ENCODE measurements at places on chromosomes 2 and 18.

DNA sequence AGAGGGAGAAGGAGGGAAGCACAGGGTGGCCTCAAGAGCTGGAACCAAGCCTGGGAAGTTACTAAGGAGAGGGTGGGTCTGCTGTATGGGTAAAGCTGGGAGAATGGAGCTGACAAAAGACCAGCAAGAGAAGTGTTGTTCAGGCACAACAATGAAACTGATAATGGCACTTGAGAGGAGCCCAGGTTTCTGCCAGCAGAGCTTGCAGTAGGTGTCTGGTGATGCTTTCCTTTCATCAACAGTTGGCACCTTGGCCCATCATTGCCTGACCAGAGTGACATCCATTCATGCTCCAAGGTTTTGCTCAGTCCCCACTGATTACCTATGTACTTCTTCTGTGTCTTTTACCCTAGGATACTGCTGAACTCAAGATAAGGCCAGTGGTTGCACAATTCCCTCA is 92.9 kb upstream of the CXCR4 start:
- DNase-seq, result no peak

DNA sequence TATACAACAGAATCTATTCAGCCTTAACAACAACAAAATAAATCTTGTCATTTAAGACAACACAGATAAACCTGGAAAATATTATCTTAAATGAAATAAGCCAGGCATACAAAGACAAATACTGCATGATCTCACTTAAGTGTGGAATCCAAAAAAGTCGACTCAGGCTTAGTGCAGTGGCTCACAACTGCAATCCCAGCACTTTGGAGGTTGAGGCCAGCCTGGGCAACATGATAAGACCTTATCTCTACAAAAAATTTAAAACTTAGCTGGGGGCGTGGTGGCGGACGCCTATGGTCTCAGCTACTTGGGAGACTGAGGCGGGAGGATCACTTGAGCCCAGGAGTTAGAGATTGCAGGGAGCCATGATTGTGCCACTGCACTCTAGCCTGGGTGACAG is 75.2 kb upstream of the RNU4ATAC start:
- no peak for DNase-seq

- no peak for DNase-seq
These were observed 87.6 kb downstream of the MARCHF4 start for GRCh38 chr2:216284708-216285107.

GRCh38 chr2:153476491-153476815 is 2.1 kb downstream of the RPRM start:
- DNase-seq, result no peak

DNA sequence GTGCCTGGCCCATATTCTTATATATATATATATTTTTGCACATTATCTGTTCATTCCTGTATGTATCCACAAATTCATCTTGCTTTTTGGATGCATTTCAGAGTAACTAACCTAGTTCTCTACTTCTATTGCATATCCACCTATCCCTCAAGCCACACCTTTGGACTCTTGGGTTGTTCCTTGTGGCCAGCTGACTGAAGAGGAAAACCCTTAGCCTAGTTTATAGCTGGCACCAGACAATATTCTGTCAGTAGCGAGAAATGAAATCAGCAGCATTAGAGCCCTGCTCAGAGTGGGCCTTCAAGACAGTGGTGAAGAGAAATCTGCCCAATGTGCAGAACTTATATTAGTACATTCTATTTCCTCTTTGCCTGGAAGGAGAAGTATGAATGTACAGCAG is 19.6 kb upstream of the ALMS1 start:
- no peak for DNase-seq

DNA sequence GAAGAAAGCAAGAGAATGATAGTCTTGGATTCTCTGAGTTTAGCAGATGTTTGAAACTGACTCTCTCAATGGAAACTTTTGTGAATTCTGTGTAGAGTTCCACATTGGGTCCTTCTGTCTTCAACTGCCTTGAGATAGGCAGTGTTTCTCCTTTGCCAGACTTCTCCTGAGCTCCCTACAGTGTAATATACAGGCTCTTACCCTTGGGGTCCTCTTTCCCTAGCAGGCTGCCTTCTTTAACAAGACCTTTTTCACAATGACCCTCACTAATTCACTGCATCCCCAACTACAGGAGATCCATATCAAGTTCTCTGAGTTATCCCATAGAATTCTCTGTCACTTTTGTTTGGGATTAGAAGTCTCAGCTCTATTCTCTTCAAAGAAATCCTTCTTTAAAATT is 513.0 kb downstream of the XIRP2 start:
- DNase-seq, result no peak

DNA sequence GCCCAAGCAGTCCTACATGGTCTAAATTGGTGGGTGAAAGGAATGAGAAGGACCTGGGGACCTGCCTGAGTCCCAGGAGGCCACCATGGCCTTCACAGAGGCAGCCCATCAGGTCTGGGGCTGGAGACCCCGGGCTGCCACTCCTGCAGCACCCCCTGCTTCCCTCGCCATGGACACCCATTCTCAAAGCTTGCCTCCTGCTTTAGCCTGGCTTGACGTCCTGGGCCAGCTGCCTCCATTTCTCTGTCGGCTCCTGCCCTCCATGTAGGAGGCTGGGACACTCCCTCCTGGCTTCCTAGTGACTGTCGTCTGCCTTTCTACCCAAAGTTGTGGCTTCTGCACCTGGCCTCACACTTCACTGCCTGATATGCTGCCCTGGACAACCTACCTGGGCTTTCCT is 198.6 kb downstream of the FAM210A start:
- DNase-seq, result no peak

DNA sequence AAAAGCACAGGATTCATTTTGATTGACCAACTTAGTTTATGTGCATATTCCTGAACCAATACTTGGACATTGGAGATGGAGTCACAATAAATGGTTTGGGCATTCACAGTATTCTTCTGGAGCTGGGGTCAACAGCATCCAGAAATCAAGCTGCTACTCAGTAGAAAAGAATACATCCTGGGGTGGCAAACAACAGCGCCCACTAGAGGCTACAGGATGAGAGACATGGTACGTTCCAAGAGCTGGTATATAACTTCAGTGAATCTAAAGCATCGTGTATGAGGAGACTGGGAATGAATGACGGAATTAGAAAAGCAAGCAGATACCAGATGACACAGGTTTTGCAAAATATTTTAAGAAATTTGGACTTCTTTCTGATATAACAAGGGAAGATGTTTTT is 142.9 kb upstream of the FIGN start:
- DNase-seq, result no peak
